ENCODE measurements at places on chromosomes 2 and 18.

DNA sequence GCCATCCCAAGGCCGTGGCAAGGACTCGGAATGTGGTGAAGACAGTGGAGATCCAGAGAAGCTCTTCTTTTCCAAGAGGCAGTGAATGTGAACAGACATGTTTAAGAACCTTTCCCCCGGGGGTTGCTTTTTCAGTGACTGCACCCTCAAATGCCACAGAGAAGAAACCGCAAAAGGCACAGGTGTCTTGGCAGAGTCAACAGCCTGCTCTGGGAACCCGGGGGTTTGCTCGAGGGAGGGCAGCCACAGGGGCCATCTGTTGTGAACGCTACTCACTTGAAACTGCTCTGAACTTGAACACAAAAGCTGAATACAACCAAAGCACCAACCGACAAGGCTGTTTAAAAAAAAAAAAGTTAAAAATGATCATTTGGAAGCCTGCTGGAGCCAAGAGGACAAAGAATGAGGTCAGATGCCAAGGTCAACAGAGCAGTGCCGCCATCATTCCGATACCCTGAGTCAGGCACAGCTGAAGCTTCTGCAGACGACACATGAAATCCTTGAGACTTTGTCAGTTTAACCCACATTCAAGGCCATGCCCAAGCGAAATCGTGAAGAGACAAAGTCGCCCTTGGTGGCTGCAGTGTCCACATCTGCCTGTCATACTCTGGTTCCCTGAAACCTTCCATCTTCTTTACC lies 47.4 kb downstream of the PSMG2 start:
- H3K27ac ChIP-seq: no peak overlapping the region
- no peaks in the 10 kb centered on the region for H3K36me3 ChIP-seq
- H3K27me3 ChIP-seq: no peaks in the 10 kb centered on the region
- H3K4me1 ChIP-seq: no peaks in the 10 kb centered on the region

GRCh38 chr2:195337597-195337996 lies 319.4 kb upstream of the SLC39A10 start:
- H3K4me3 ChIP-seq: no peak overlapping the region
- no peaks in the 10 kb centered on the region for H3K27me3 ChIP-seq
- no peak overlapping the region for H3K27ac ChIP-seq
- no peak for DNase-seq

- no peak overlapping the region for H3K27ac ChIP-seq
- H3K36me3 ChIP-seq: no peaks in the 10 kb centered on the region
- H3K4me3 ChIP-seq: no peak overlapping the region
- H3K4me1 ChIP-seq: peaks cover 10% of the 10 kb centered on the region
These were observed 40.0 kb downstream of the PKDCC start for GRCh38 chr2:42087857-42088195.

- no peaks in the 10 kb centered on the region for H3K27me3 ChIP-seq
- H3K36me3 ChIP-seq: no peaks in the 10 kb centered on the region
- H3K27ac ChIP-seq: no peak overlapping the region
- peaks cover 20% of the 10 kb centered on the region for H3K4me1 ChIP-seq
- no peak for DNase-seq
These were observed 202.9 kb upstream of the TNP1 start for GRCh38 chr2:217062768-217063167.

Data from CD14-positive monocyte (primary cell).